ENCODE measurements at places on chromosomes 3 and 15. TPM values are rescaled to one million over a fixed set of nuclear protein-coding genes. Genes with fewer than 3 reads are reported as not detected.

The CRABP1 gene
- not detected for total RNA-seq

The ZIC4 gene
- not detected for total RNA-seq

The SLC12A1 gene
- total RNA-seq: 0.15 TPM

The MESP1 gene
- total RNA-seq: 1.00 TPM

The CLSTN2 gene
- 0.15 TPM for total RNA-seq

The CASR gene
- not detected for total RNA-seq

Data from melanocyte of skin (primary cell).